ENCODE measurements at places on chromosomes 16 and 17. TPM values are rescaled to one million over a fixed set of nuclear protein-coding genes. Genes with fewer than 3 reads are reported as not detected.
A peak's percentile ranks its signal among the peaks of the same experiment; 100 is the strongest.

GRCh38 chr17:29136998-29137730, 43.0 kb downstream of the MYO18A start:
- no peak for DNase-seq

Gene FKBP10
- total RNA-seq: 283 TPM

Gene CNTNAP1
- 9.0 TPM for total RNA-seq

Gene CACNG1
- total RNA-seq: not detected

DNA sequence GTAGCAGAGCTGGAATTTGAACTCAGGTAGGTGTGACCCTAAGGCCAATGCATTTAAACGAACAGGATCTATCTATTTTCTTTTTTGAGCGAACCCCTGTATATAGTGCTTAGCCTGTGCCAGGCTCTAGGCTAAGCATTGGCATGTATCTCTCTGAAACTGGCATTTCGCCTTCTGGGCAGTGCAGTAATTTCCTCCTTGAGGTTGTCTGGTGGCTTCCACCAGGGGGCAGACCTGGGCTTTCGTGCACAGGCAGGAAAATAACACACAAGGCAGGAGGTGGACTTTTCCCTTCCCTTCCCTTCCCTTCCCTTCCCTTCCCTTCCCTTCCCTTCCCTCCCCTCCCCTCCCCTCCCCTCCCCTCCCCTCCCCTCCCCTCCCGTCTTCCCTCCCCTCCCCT, 34.4 kb upstream of the PRKCB start:
- peak; percentile 37 for DNase-seq

GRCh38 chr17:56441308-56441707, 152.2 kb upstream of the NOG start:
- peak; percentile 81 for DNase-seq

- DNase-seq: no peak
Observed at GRCh38 chr17:45248132-45248957, 13.5 kb downstream of the SPATA32 start.

GRCh38 chr16:2968368-2968737, 795 bp upstream of the PAQR4 start:
- DNase-seq: no peak

Gene CHST5
- total RNA-seq: not detected

Gene FOXC2
- 8.3 TPM for total RNA-seq

Gene FAM171A2
- 9.6 TPM for total RNA-seq

Gene NACA2
- total RNA-seq: not detected

DNA sequence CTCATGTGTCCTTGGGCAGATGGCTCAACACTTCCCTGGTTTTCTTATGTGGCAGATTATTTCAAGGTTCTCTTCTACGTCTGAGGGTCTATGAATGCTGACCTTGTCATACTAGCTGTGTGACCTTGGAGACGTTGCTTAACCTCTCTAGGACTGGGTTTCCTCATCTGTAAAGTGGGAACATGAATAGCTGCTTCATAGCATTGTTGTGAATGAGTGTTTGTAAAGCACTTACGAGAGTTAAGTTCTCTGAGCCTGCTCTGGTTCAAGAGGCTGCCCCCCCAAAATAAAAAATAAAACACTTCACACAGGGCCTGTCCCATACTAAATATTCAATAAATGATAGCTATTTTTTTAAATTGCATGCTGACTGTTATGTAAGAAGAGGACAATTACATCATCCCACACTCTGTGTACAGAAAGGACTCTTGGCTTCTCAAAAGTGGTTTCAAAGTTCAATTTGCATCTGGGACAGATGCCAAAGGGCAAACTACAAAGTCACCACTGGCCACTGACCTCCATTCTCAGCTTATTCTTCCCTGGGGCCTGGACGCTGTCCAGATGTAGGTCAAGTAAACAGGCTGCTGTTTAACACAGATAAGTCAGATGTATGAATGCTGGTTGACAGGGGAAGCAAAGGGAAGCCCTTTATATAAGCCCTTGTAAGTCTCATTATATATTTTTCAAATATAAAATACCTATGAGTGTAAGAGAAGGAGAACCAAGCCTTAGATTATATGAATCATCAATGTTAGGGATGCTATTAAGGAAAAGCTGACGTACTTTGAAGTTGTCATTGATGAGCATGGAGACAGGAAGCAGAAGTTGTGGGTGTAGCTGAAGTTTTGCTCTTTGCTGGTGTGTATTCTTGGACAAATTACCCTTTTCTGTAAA, 15.4 kb upstream of the NDEL1 start:
- peak; percentile 87 for DNase-seq

GRCh38 chr17:61856035-61856434, 7.3 kb downstream of the BRIP1 start:
- DNase-seq: no peak

DNA sequence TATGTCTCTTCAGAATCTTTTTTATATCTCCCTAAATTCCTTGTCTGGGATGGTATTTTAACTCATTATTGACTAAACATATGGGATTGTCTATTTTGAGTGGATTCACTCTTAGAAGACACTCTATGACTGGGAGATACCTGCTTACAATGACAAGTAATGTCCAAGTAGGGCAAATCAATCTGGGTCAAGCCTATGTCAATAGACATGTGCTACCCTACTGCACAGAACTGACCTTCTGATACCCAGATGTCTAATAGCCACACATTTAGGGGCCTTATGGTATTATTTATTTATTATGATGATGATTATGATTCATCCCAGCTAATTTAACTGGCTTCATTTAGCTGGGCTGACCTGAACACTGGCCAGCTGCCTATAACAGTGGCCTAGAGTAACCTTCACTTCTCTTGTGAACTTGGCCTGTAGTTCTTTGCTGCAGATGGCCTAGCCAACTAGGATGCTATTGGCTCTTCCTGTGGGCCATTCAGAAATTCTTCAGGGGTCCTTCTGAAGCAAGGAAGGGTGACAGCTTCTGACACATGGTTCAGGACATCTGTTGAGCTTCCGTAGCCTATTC, 138.0 kb downstream of the ANKFN1 start:
- DNase-seq: peak; percentile 64

DNA sequence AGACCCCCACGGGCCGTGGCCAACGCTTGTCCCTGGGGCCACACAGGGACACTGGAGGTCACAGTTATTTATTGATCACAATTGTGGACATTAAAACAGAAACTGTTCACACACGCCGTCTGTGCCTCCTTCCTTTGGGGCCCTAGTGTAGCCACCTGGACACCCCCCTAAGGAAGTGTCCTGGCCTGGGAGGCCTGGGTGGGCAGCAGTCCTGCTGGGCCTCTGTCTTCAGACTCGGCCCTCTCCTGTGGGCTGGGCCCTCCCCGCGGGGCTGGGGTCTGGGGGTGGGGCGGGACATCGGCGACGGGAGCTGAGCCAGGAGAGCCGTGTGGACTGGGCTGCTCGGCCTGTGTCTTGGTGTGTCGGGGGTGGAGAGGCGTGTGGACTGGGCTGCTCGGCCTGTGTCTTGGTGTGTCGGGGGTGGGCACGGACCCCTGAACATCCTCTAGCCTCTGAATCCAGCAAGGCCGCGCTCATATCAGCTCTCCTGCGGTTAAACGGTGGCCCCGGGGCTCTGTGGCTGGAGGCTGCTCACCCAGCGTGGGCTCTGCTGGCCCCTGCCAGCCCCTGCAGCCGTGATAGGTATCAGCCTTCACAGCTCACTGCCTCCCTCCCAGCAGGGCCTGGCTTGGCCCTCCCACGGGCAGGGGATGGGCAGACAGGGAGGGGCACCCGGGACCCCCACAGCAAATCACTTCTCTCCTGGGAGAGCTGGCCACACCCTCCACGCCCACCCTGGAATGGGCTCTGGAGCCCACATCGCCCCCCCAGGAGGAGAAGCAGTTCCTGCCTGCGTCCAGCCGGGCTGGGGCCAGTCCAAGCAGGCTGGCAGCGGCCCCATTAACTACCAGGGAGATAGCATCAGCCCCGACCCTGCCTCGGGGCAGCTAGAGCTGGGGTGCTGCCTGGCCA, 1.1 kb upstream of the NHLRC4 start:
- no peak for DNase-seq

DNA sequence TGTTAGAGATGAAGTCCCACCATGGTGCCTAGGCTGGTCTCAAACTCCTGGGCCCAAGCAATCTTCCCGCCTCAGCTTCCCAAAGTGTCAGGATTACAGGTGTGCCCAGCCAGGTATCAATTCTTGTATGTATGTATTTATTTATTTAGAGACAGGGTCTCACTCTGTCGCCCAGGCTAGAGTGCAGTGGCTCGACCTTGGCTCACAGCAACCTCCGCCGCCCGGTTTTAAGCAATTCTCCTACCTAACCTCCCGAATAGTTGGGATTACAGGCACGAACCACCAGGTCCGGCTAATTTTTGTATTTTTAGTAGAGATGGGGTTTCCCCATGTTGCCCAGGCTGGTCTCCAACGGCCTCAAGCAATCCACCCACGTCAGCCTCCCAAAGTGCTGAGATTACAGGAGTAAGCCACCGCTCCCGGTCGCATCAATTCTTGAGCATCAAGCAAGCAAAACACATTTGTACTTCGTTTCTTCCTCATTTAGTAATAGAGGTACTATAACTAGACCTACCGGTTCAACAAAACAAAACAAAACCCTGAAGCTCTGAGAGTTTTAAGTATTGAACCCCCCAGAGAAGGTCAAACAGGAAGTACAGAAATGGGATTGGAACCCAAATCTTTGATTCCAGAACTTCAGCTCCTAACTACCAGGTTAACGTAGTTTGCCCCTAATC, 1.0 kb upstream of the ZNF500 start:
- no peak for DNase-seq

DNA sequence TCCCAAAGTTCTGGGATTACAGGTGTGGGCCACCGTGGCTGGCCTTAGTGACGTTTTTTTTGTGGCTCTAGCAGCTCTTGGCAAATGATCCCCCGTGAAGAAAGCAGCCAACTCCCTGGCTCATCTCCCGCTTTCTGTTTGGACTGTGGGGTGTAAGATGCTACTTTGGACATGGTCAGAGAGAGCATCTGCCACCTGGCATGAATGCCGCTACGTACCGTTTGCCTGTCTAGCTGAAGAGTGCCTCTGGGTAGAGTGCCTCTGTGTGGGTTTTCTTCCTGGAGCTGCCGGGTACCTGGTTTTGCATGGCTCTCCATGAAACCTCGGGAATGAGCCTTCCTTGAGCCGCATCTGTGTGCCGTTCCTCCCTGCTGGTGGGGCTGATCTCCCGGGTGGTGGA, 34.3 kb downstream of the NDEL1 start:
- no peak for DNase-seq

DNA sequence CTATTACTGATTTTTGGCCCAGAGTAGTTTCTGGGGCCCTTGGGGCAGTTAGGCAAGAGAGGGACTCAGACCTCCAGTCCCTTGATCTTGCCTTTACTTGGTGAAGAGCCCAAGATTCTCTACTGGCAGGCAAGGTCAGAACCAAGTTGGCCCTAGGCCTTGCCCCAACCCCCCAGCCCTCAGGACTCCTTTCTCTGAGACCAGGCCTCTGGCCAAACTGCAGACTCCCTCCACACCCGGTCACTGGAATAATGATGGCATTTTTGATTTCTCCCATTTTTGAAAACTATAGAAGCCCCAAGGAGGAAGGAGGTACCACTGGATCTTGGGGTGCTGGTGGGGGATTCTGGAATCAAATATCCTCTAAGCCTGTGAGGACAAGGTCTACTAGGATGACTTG, 18.0 kb upstream of the HOXB9 start:
- no peak for DNase-seq

Gene SCNN1B
- not detected for total RNA-seq

DNA sequence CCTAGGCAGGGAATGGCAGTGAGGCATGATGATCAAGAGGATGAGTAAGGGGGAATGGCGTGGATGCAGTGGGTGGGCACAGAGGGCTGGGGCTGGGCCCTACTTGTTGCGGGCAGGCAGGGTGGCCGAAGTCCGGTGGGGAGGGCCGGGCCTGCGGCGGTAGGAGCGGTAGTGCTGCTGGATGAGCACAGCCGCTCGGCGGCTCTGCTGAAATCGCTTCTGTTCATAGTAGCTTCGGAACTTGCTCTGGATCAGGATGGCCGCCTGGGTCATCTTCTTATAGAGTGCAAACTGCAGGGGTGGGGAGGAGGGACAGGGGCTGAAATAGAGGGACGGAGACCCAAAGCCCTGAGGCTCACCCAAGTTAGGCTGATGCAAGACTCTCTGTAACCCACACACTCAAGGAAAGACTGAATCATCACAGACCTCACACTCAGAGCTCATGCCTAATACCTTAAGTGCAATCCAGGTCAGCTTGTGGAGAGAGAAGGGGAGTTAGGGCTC, 1.5 kb upstream of the SPAG7 start:
- peak; percentile 89 for DNase-seq

Gene KRT39
- not detected for total RNA-seq

DNA sequence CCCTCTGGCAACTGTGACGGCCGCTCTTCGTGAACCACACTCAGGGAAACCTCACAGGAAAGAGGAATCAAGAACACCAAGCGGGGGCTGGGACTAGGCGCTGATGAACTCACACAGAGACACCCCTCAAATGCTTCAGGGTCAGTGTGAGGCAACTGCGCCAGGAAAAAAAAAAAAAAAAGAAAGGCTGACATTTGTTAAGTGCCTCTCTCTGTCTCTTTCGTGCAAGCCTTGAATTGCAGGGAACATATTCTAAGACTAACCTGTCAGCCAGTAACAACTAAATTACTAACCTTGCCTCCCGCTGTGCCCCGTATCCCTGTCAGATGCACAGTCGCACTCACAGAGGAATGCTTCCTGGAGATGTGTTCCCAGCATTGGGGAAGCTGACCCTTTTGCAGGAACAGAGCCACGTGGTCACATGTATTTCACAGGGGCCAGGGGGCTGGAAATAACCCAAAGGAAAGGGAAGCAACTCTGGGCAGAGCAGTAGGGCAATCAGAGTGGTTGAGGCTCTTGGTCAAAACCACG, 247.8 kb downstream of the XYLT1 start:
- DNase-seq: no peak

GRCh38 chr17:14304222-14304772, 3.4 kb downstream of the HS3ST3B1 start:
- no peak for DNase-seq

- peak; percentile 81 for DNase-seq
Observed at GRCh38 chr16:1610071-1610898, 1.6 kb downstream of the IFT140 start.

DNA sequence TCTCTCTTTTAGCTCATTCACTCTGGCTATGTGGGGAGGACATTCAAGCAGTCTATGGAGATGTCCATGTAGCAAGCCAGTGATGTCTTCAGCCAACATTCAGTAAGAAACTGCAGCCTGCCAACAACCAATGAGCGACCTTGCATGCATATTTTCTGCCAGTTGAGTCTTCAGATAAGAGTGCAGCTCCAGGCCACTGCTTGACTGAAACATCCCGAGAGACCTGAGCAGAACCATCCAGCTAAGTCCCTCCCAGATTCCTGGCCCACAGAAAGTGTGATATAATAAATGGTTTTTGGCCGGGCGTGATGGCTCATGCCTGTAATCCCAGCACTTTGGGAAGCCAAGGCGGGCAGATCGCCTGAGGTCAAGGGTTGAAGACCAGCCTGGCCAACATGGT, 10.5 kb upstream of the C17orf58 start:
- no peak for DNase-seq

GRCh38 chr17:72759301-72759700, 333.2 kb downstream of the SLC39A11 start:
- DNase-seq: no peak

Gene MRPL10
- total RNA-seq: 45.4 TPM

GRCh38 chr17:46925185-46925868, 2.4 kb downstream of the GOSR2 start:
- DNase-seq: no peak

Gene MPP3
- 4.1 TPM for total RNA-seq

All from LHCN-M2 (cell line).